IMR-90 (cell line): ENCODE measurements at places on chromosomes 5 and 9. TPM values are rescaled to one million over a fixed set of nuclear protein-coding genes. Genes with fewer than 3 reads are reported as not detected.

The C5orf47 gene
- not detected in 2 replicates for total RNA-seq

The ZFP37 gene
- 3.6 and 4.4 TPM in 2 replicates for total RNA-seq

The KIF12 gene
- total RNA-seq = not detected in 2 replicates

DNA sequence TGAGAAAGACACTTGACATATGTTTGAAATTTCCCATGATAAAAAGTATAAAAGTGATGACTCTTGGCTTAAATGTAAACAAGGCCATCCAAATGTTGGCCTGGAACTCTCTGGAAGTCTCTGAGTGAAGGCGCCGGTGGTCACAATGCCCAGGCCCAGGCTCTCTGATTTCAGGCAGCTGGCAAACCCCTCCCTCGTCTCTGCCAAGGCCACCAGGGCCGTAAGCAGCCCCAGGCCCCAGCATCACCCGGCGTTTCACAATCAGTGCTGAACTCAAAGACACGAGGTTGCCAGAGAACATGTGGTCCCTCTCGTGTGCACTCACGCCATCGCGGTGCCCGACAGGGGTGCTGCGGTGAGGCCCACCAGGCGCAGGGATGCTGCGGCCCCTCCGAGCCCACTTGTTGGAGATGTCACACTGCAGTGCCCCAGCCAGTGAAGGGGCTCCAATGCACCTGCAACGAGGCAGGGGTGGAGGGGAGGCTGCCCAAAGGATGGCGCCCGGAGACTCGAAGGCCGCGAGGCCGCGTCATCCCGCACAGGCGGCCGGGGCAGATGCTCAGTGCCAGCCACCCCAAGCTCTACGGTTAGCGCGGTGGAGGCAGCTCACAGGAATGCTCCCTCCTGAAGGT lies 15.0 kb downstream of the LPCAT1 start:
- peak; percentile 30 for DNase-seq

DNA sequence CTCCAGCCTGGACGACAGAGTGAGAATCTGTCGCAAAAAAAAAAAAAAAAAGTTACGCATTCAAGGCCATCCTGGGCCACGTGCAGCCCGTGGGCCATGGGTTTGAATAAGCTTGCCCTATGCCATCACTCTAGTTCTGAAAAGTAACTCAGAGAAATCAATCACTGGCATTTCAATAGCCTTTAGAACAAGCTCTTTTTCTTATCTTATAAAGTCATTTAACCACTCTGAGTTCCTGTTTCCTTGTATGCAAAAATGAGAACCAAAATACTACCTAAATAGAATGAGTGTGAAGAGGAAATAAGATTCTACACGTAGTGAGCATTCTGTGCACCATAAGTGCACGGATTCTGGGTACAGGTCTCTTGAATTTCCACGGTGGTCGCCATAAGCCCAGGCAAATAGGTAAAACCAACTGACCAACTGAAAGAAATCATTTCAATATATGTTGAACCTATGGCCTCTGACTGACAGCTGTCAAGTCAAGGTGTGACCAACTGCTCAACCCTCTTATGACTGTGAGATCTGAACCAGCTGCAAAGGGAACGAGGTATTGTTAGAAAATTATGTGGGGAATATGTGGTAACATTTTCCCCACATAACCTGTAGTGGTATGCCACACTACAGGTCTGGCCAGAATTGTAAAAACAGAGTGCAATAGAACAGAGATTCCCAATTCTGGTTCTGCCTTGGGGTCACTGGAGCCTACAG lies 143.9 kb upstream of the LHFPL2 start:
- DNase-seq = no peak
